A172 (cell line): ENCODE measurements at places on chromosomes 12 and 14.

DNA sequence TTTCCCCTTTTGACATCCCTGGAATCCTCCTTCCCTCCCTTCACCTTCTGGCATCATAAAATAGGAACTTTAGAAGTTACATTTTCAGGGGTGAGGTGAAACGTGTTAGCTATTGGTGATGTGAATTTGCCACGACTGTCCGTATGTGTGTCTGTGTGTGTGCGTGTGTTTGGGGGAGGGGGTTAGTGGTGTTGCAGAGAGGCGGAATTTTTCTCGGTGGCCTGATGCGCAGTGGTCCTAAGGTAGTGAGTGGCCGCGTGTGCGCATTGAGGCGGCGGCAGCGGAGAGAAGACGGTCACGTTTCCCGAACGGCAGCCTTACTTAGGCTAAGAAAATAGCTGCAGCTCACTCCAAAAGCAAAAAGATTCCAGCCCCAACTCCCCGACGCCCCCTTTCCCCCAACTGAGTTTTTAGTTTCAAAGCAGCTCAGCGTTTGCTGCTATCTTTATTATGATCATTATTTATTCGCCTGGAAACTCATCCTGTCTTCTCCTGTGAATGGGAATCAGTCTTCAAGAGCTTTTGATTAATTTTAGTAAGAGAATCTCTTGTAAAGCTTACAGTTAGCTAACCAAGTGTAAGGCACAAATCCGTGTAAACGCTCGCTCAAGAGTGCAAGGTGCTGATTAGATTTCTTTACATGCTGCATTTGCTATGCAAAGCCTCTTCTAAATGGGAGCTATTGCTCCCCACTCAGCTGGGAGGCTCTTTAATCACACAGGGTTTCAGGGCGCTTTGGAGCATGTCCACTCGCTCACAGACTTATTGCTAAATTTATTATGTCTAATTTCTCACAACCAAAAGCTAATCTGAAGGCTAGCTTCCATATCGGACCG lies 4.7 kb downstream of the FLRT2 start:
- DNase-seq: no peak

DNA sequence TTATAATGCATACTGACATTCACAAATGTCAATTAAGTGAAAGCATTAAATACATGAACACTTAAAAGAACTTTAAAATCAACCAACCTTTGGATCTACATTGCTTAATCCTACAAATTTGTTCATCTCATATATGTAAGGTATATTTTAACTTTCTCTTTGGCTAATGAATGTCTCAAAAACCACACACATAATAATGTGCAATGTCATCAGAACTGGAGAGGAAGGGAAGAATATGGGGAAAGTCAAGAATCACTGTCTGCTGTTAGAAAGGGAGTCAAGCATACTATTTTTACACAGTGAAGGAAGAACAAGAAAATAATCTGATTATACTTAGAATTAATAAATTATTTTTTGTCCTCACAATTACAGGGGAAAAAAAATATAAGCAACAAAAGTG lies 4.9 kb downstream of the GMFB start:
- DNase-seq: no peak

GRCh38 chr14:24837280-24838046 lies 203.5 kb upstream of the GZMB start:
- DNase-seq: peak; percentile 3

DNA sequence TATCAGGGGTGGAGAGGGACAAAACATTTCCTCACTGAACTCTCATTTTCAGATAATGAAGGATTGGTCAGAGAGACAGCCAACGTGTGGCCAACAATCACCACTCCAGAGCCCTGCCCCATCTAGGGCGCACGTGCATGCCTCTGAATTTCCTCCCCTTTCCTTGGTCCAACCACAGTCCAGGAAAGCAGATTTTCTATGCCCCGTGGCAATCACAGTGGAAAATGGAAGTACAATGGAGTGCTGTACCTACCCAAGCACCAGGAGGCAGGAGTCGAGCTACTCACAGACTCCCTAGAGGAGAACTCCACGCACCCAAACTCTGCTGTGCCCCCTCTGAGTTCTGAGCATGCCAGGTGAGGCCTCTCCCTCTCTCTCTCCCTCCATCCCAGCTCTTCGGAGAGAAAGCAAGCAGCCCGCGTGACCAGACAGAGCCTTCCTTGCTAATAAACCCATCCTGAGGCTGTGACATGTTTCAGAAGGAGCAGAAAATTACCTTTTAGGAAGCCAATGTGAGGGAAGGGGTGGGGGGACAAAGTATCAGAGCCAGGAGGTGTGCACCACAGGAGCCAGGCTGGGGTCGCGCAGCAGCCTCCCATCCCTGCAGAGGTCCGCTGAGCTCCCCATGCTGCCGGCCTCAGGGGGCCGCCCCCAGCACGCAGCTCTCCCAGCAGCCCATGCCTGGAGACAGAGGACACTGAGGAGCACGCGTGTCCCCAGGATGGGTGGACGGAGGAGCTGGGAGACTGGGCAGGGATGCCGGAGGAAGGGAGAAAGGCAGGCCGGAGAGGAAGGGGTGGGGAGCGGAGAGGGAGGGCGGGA lies 73.4 kb downstream of the PITPNM2 start:
- no peak for DNase-seq

- DNase-seq: no peak
These were observed 127.4 kb downstream of the KCNK10 start for GRCh38 chr14:88195676-88196075.

DNA sequence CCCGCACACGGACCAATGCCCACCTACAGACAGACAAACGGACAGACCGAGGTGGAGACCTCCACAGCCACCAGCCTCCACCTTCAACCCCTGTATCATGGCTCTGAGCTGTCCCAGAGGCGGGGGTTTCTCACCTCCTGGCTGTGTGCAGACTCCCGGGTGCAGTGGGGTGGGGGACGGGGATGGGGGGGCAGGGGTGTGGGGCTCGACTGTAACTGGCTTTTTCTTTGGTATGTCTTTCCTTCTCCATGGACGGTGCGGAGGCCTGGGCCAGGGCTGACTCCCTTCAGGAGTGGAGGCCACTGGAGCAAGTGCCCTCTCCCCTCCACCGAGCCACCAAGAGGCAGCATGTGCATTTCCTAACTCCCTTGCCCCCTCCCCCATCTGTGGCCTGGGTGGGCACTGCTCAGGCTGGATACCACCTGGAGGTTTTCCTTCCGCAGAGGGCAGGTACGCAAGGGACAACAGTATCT lies 122.6 kb downstream of the ESRRB start:
- no peak for DNase-seq

DNA sequence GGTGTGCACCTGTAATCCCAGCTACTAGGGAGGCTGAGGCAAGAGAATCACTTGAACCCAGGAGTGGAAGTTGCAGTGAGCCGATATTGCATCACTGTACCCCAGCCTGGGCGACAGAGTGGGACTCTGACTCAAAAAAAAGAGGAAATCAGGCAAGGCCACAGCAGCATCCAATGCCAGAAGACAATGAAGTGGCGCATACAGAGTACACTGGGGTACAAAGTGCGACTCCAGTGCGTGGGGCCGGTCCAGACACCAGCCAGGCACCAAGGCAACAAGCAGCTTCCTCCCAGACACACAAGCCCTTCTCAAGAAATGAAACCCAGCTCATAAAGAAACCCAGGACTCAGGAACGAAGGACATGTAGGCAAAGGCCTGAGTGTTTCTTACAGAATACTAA lies 28.2 kb downstream of the TTC7B start:
- no peak for DNase-seq

DNA sequence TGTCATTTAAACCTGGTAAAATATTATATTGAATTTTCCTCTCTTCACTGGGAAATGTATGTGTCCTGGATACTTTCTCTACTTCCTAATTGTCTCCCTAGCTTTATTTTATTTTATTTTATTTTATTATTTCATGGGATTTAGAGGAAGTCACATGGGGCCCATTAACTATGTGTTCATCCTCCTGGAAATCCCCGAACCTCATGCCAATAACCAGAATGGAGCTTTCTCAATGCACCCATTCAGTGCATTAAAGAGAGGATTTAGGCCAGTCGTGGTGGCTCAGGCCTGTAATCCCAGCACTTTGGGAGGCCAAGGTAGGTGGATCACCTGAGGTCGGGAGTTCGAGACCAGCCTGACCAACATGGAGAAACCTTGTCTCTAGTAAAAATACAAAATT lies 1.3 kb upstream of the RPGRIP1 start:
- no peak for DNase-seq
